ENCODE measurements at places on chromosomes 2 and 18.

DNA sequence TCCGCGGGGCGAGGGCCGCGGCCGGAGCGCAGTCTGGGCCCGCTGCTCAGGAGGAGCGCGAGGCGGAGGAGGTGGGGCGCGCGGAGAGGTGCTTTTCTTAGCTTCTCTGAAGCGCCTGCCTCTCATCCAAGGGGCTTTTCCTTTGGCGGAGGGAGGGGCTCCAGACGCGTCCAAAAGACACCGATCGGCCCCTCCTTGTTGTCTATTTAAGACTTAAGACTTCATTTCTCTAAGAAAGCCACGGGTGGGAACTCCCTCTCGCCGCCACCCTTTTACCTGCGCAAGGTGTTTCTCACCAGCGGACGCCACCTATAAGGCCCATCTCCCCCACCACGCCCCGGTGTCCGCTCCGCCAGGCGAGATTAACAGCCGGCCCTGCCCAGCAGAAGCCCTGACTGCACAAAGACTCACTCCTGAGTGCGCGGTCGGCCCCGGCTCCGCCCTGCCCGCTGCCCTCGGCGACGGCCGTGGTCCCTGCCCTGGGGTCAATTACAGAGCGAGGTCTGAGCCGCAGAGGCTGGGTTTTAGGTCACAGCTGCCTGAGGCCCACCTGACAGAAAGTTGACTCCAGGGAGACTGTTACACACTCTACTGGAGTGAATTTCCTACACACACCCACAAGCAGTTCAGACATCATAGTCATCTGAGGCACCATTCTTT, at the start of gene DSC2:
TSS of gene DSC2 (minus strand) at position 397 of the 660 bp plus-strand sequence. CDS start 450 bp downstream, outside the sequence.
- DNase-seq, result no peak

DNA sequence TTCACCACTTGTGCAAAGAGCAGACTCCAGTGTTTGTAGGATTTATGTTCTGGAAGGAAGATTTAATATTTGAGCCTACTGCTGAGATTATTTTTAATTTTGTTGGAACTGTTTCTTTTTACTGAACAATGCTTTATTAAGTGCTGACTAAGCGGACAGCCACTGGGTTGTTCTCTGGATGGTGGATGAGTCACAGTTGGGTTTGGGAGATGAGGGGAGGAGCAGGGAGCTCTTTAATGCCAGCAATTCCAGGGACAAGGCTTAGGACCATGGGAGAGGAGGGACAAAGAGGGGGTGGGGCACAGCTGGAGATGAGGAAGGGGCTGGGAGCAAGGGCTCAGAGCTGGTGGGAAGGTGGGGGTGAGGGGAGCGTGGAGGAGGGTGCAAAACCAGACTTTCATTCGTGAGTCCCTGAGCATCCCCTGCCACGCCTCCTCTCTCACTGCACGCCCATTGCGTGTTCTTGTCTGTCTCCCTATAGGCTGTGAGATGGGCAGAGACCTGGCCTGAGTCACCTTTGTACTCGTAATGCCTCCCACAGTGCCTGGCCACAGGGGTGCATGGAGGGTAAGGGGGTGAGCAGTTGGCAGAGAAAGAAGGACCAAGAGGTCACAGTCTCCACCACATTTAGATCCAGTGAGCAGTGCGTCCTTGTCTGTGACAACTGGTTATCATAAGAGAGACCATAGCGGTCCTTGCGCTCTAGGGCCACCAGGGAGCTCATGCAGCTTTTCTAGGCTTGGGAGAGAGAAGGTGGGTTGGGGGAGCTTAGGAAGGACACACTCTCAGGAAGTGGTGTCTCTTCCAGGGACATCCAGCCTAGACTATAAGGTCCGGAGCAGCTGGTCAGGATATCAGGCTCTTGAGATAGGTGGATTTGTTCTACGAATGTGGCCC, 18.4 kb downstream of the SLC4A3 start:
- DNase-seq, result no peak

DNA sequence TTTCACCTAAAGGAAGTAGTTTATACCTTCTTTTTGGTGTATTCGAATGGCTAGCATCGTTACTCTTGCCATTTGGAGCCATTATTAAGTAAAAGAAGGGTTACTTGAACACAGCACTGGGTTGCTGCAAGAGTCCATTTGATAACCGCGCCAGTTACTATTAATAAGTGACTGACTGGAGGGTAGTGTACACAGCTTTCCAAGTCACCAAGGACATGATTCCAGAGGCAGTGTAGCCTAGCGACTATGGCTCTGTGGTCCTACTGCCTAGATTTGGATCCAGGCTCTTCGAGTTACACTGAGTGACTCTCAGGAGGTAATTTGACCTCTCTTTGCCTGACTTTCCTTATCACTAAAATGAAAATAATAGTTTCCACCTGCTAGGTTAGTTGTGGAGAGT, 206.8 kb downstream of the MEIS1 start:
- no peak for DNase-seq

DNA sequence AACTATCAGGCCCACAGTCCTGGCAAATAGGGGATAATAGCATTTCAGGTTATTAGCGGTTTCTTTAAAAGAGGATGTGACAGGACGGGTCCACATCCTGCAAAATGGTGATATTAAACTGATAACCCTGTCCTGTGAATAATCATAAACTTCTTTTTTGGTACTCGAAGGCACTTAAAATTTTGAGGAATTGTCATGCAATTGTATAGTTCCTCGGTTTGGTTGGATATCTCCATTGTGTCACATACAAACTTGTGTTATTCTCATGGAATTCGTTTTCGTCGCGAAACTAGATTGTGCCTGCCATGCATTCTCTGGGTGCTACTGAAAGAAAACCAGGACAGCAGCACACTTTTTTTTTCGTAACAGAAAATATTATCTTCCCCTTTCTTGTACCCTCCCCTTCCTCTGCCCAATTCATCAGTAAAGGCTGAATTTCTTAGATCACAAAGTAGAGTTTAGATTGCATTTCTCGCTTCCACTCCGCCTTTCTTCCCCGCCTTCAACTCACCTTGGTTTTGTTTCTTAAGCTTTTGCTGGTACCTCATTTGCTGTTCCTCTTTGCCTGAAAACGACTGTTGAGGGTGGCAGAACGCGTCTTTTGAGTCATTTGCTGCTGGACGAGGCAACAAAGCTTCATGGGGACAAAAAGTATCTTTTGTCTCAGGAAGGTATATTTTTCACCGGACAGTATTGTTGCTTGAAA, 1.3 kb downstream of the CERS6 start:
- no peak for DNase-seq

GRCh38 chr2:135997380-135997779, 12.0 kb upstream of the DARS1 start:
- no peak for DNase-seq

Data from CD4-positive, alpha-beta T cell treated with Interleukin-10 for 1 hour (primary cell).